ENCODE measurements at places on chromosomes 7 and 10.

DNA sequence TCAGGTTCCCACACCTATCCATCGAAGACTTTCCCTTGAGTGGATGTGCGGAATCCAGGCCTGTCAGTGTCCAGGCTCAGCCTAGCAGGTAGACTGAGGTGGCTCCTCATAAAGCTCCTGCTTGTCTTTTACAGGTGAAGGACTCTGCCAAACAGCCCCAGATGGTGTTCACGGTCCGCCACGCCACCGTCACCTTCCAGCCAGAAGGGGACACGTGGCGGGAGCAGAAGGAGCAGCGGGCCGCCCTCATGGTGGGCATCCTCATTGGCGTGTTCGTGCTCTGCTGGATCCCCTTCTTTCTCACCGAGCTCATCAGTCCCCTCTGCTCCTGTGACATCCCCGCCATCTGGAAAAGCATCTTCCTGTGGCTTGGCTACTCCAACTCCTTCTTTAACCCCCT is 13.9 kb downstream of the HTR5A start:
- no peak for DNase-seq

DNA sequence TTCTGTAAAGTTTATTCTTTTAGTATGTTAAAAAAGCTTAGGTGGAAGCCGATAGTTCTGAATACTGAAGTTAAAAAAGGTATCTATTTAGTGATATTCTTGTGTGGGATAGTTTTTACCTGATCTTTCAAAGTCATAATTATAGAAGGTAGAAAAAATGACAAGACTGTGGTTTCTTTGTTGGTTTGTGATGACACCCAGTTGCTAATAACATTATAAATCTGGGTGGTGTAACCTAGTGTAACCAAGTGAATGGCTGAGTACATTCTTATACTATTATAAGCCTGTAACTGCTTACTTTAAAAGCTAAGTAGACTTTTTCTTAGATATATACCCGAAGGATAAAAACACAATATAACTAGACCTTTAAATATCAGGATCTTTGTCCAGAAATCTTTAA is 2.3 kb downstream of the CDK13 start:
- peak; percentile 23 for DNase-seq

GRCh38 chr7:75915416-75916156 is 631 bp downstream of the POR start:
- peak; percentile 36 for DNase-seq

DNA sequence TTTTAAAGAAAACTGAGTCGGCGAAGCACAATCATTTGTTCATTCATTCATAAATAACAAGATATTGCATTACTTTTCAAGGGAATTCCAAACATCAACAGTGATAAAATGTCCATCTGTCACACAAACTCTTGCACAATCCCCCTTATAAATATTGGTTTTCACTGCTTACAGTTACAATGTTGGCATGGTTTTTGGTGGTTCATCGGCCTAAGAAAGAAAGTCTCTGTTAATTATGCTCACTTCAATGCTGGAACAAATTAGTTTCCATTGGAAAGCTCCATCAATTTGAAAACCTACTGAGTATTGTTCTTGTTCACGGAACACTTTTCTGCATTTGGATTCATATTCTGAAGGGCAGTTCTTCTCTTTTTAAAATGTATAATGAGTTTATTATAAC is 188.5 kb downstream of the JAZF1 start:
- DNase-seq, result no peak

DNA sequence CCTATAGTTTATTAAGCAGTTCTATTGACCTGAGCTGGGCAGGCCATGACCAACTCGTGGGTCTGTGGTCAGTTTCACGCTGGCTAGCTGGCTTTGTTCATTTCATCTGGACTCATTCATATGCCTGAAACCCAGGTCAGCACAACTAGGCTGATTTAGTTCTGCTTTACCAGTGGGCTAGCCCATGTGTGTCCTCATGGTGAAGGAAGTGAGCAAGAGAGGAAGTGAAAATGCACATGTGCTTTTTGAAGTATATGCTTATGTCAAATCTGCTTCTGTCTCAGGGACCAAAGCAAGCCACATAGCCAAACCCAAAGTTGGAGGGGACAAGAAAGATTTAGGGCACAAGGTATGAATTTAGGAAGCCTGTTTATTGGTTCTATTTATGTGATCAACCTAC is 154.5 kb downstream of the RNF133 start:
- DNase-seq, result no peak

GRCh38 chr7:1255080-1255816 is 22.6 kb downstream of the UNCX start:
- DNase-seq, result no peak

- DNase-seq, result peak; percentile 49
These were observed 137.3 kb downstream of the SEMA3C start for GRCh38 chr7:80781561-80781979.

DNA sequence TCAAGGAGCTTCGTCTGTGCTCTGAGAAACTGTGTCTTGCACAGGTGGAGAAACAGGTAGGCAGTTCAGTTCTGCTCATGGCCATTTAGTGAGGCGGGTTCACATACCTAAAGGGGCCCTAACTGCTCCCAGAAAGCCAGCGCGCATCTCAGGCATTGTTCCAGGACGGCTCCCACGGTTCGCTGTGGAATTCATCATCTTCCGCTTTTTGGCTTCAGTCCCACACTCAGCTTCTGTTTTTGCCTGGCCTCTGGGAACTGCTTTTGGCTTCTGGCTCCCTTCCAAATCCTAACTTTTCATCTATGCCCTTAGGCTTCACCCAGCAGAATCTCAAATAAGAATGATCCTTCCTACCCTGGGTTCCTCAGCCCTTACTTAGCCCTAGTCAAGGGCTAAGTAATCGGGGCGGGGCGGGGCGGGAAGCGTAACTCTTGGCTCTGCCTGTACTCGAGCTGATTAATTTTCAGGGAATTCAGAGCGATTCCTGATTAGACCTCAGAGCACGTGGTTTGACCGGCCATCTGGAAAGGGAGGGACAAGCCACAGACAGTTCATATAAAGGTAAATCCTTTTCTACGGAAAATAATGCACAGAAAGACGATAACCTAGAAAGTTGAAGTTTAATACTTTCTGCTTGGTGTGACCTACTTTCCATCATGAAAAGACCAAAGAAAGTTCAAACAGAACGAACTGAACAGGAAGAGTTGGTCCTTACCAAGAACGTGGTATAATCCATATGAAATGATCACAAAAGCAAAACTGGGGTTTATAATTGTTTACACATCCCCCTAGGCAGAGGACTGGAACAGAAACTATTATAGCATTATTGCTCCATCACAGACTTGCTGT is 105.7 kb downstream of the ST8SIA6 start:
- DNase-seq, result peak; percentile 90

- DNase-seq, result no peak
These were observed 111.2 kb downstream of the JAZF1 start for GRCh38 chr7:28069388-28069787.

GRCh38 chr7:37713613-37714012 is 30.0 kb downstream of the GPR141 start:
- no peak for DNase-seq

- no peak for DNase-seq
These were observed 47.4 kb downstream of the GRB10 start for GRCh38 chr7:50735333-50735732.

DNA sequence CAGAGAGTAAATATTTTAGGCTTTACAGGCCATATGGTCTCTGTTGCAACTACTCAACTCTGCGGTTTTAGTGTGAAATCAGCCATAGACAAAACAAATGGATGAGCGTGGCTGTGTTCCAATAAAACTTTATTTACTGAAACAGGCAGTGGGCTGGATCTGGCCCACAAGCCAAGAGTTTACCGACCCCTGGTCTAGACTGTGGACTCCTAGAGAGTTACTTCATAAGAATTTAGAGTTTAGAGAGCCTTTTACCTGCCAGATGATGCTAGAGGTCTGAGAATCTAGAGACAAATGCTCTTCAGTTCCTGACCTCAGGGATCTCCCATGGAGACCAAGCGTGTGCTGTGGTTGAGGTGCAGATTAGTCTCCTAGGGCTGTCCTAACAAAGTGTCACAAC is 174.8 kb downstream of the PTEN start:
- DNase-seq, result no peak

GRCh38 chr10:124971276-124971675 is 29.4 kb downstream of the ZRANB1 start:
- no peak for DNase-seq

DNA sequence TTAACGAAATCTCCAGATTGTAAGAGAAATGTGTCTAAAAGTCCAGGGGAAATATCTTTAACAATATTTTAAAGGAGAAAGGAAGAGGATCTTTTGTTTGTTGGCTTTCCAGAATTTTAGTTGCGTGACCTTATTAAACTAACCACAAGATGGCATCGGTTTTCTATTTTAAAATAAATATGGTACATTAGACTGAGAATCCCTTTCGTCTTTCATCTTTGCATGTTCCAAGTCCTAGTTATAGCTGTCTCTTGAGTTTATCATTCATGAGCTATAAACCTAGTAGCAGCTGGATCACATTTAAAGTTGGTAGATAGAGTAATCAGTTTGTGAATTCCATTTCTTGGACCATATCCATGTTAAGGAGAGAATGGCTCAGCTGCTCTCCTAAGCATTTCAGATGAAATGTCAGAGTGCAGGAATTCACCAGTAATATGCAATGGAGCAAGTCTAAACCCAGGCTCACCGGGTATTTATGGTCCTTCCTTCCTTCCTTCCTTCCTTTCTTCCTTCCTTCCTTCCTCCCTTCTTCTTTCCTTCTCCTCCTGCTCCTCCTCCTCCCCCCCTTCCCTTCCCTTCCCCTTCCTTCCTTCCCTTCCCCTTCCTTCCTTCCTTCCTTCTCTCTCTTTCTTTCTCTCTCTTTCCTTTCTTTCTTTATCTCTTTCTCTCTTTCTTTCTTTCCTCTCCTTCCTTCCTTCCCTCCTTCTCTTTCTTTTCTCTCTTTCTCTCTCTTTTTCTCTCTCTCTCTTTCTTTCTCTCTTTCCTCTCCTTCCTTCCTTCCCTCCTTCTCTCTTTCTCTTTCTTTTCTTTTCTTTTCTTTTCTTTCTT is 57.8 kb upstream of the RAB18 start:
- DNase-seq, result peak; percentile 42

DNA sequence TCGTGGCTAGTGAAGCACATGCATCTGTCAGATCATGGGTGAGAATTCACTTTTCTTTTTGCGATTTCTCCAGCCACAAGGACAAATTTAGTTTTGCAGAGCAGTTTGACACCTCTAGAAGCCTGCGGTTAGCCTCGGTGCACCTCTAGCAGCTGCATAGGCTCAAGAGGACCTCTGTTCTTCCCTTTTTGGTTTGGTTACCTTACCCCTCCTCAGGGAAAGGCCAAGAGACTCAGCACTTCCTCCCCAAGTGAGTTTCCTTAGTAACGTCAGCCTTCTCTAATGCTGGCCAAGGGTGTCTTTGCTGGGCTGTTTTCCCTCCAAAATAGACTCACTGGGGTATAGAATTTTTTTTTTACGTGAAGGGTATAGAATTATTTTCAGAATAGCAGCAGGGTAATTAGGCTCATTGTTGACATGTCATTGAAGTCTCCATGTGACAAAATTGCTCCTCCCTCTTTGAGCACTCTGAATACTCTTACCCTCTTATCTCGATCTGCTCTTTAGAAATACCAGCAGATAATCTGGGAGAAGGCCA is 97.8 kb downstream of the AUTS2 start:
- DNase-seq, result no peak

- DNase-seq, result peak; percentile 56
These were observed 75.7 kb upstream of the EFCAB10 start for GRCh38 chr7:105656922-105657521.
